Naive thymus-derived CD8-positive, alpha-beta T cell (primary cell): ENCODE measurements at places on chromosomes 3 and 15.

- peaks cover 2% of the 10 kb centered on the region for H3K27me3 ChIP-seq
- H3K36me3 ChIP-seq, result no peaks in the 10 kb centered on the region
- H3K27ac ChIP-seq, result no peak overlapping the region
- no peak for DNase-seq
These were observed 14.6 kb downstream of the LRIG1 start for GRCh38 chr3:66486202-66486601.

DNA sequence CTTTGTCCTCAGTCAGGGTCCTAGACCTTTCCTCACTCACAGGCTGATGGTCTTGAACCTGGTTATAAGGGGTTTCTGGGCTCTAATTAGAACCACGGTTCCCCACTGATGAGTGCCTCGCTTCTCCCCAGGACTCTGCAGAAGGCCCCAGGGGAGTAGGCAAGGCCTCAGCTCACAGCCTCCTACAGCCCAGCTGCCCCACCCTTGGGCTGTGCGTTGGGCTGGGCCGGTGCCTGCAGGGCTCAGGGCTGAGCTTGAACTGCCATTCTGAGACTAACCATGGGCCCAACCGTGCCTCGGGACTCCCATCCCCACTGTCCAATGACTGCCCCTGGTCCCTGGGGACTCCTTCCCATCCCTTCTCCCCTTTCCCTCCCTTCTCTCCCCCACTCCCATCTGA lies 25.6 kb downstream of the CLEC3B start:
- no peak overlapping the region for H3K27ac ChIP-seq
- H3K27me3 ChIP-seq, result peaks cover 16% of the 10 kb centered on the region
- no peaks in the 10 kb centered on the region for H3K4me1 ChIP-seq
- no peak for DNase-seq

- H3K27me3 ChIP-seq, result peaks cover 9% of the 10 kb centered on the region
- H3K4me1 ChIP-seq, result no peaks in the 10 kb centered on the region
- H3K36me3 ChIP-seq, result no peaks in the 10 kb centered on the region
- no peak overlapping the region for H3K27ac ChIP-seq
- H3K4me3 ChIP-seq, result no peak overlapping the region
These were observed 128.1 kb downstream of the RPL22L1 start for GRCh38 chr3:170741756-170742529.

DNA sequence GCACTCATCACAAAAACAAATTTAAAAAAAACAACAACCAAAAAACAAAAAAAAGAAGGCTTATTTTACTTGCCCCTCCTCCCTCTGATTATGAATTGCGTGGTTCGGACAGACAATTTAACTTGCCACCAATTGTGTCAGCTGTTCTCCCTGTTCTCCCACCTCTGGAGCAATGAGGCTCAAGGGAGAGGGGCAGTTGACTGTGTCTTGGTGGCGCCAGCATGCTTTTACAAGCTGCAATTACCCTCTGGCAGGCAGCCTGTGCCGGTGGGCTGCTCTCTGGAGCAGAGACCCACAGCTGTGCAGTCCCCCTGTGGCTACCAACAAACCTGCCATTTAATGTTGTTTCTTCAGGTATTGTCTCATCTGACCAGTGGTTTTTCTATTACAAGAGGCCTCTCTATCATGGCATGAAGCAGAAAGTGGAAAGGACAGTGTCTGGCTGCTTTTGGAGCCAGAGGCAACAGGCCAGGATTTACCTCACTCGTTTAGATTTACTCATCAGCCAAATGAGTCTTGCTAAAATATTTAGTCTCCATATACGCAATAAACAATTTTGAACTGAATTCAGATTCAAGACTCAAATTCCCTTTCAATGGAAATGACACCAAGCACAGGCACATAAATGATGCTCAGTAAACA lies 192.0 kb upstream of the TPRG1 start:
- peaks cover 7% of the 10 kb centered on the region for H3K4me1 ChIP-seq
- H3K27ac ChIP-seq, result no peak overlapping the region
- H3K4me3 ChIP-seq, result no peak overlapping the region
- no peaks in the 10 kb centered on the region for H3K27me3 ChIP-seq

GRCh38 chr3:46829699-46830208 lies 33.5 kb downstream of the MYL3 start:
- DNase-seq, result no peak
- no peaks in the 10 kb centered on the region for H3K4me1 ChIP-seq
- H3K4me3 ChIP-seq, result no peak overlapping the region
- no peaks in the 10 kb centered on the region for H3K36me3 ChIP-seq
- H3K27me3 ChIP-seq, result no peaks in the 10 kb centered on the region
- no peak overlapping the region for H3K27ac ChIP-seq

- peak overlapping the region; percentile 48 for H3K4me3 ChIP-seq
- H3K27ac ChIP-seq, result peak overlapping the region; percentile 72
- H3K4me1 ChIP-seq, result peaks cover 65% of the 10 kb centered on the region
- no peaks in the 10 kb centered on the region for H3K36me3 ChIP-seq
- DNase-seq, result no peak
These were observed 353.5 kb upstream of the SATB1 start for GRCh38 chr3:18778598-18778997.
